ENCODE measurements at places on chromosomes 5 and 9. TPM values are rescaled to one million over a fixed set of nuclear protein-coding genes. Genes with fewer than 3 reads are reported as not detected.

Gene SVEP1
- 12.0 TPM for total RNA-seq

GRCh38 chr5:62341783-62342475 is 35.9 kb downstream of the KIF2A start:
- no peak for DNase-seq

DNA sequence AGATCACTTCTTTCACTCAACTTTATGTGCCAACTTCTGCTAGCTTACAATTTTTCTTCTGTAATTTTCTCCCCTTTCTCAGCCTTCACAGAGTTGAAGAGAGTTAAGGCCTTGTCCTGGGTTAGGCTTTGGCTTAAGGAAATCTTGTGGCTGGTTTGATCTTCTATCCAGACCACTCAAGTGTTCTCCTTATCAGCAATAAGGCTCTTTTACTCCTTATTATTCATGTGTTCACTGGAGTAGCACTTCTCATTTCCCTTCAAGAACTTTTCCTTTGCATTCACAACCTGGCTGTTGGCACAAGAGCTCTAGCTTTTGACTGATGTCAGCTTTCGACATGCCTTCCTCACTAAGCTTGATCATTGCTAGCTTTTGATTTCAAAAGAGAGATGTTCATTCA is 86.9 kb upstream of the ALDH1B1 start:
- DNase-seq: no peak

DNA sequence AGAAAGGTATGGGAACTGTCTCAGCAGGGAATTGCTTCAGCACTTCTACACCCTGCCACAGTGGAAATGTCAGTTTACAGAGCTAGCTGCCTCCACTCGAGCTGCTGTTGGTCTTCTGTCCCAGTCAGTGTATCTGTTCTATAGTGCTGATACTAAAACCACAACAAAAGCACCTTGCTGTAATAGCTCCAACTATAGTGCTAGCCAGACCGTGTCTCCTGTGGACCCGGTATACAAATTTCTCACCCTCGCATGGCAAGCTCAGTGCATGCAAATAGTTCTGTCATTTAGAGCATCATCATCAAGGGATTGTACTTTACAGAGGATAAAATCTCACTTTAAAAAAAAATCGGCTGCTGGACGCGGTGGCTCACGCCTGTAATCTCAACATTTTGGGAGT is 51.5 kb upstream of the IQGAP2 start:
- no peak for DNase-seq

Gene RLN2
- not detected for total RNA-seq

GRCh38 chr5:160511280-160511929 is 89.8 kb downstream of the PTTG1 start:
- no peak for DNase-seq

Gene PTGDS
- 16.1 TPM for total RNA-seq

DNA sequence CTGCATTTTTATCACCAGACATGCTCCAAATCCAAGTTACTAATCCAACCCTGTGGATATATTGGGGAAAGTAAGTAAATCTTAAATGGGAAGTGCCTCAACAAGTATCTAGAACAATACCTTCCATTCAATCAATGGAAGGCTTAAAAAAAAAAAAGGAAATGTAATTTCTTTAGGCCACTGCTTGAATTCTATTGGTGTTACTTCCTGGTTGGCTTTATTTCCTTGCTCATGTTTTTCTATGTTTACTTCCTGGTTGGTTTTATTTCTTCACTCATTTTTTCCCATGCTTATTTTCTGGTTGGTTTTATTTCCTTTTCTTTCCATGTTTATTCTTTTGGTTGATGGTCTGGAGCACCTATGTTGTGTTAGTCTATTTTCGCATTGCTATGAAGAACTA is 363.9 kb downstream of the KDM4C start:
- no peak for DNase-seq

GRCh38 chr5:137448868-137449267 is 50.3 kb downstream of the SPOCK1 start:
- DNase-seq: no peak

DNA sequence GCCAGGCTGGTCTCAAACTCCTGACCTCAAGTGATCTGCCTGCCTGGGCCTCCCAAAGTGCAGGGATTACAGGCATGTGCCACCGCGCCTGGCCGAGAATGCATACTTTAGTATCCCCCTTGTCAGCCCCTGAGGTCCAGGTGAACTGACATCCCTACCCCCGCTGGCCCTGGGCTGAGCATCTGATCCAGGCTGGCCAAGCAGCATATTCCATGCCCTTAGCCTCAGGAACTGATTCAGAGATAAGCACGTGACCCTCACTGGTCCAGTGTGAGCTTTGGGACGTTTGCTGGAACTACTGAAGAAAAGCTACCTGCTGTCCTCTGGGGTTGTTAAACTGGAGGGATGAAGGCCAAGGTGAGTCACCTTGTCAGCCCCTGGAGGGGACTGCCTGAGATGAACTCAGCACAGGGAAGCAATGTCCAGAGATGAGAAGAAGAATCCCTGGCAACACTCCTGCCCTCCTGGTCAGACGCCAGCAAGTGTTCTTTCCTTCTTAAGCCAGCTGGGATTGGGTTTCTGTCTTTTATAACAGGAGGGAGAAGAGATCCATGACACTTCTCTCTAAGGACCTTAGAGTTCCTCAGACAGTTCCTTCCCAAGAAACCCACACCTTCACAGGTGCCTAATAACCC is 59.1 kb upstream of the FBXW11 start:
- no peak for DNase-seq

GRCh38 chr5:27241564-27242257 is 203.3 kb upstream of the CDH9 start:
- no peak for DNase-seq

- DNase-seq: no peak
Measured at GRCh38 chr5:29697785-29698414, 1495.6 kb upstream of the CDH6 start.

DNA sequence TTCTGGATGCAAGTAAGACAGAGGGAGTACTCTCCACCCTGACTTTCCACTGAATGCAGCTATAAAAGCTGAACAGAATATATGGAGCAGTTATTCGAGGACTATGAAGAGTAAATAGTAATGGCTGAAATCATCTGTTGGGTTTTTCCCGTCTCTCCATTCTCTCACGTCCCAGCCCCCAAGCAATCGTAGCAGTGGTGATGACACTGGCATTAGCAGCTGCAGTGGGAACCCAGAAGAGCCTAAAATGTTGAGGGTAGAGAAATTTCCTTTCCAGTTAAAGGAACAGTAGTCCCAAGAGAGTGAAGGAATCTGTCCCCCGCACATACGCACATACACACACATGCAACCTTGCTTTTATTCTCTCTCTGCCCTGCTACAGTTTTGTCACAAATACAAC is 33.2 kb downstream of the MED27 start:
- no peak for DNase-seq

GRCh38 chr5:82004511-82004910 is 32.7 kb downstream of the ATG10 start:
- no peak for DNase-seq

Gene SPATA24
- 3.4 TPM for total RNA-seq

GRCh38 chr5:96117771-96118651 is 156.4 kb upstream of the ELL2 start:
- no peak for DNase-seq

- DNase-seq: no peak
Measured at GRCh38 chr9:73655363-73655762, 503.7 kb downstream of the ANXA1 start.

DNA sequence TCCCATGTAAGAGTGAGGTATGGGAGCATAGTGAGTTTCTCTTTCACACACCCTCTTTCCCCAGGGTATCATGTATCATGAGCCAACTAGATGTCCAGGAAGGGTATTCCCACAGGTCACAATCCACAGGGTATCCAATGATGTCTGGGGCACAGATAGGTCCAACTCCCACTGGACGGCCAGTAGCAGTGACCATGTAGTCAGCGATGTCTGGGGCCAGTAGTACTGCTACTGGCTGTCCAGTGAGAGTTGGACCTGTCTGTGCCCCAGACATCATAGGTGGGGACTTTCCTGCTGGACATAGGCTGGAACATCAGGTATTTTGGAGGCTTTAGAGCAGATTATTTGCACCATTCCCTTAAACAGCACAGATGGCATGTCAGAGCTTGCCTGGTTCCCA is 352.6 kb upstream of the SGCD start:
- no peak for DNase-seq

DNA sequence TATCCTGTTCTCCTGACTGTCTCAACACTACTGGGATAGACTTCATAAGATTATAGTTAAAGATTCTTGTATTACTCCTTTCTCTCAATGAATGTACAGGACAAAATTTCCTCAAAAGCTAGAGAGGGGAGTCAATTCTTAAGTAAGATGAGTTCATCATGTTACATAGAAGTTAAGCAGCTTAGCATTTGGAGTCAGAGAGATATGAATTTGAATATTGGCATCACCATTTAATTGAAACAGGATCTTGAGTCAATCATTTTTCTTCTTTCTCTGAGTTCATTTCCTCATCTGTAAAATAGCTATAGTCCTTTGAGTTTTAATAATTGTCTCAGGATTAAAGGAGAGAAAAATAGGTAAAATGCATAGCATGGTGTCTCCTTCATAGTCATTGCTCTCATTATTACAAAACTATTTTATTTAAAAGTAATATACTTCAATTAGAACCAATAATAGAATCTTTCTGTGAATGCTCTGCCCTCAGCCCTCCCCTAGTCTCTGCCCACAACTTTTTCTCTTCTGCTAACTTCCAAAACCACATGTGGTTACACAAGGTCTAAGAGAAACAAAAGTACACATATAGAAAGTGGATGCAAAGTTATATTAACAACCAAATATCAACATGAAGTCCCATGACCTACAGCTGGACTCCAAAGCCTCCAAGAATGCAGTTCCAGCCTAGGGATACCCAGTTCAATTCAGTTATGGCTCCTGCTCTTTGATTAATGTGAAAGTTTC is 265.6 kb downstream of the TLE1 start:
- DNase-seq: no peak

GRCh38 chr5:14937254-14937653 is 65.7 kb upstream of the ANKH start:
- DNase-seq: no peak

Gene CORO2A
- 25.8 TPM for total RNA-seq

DNA sequence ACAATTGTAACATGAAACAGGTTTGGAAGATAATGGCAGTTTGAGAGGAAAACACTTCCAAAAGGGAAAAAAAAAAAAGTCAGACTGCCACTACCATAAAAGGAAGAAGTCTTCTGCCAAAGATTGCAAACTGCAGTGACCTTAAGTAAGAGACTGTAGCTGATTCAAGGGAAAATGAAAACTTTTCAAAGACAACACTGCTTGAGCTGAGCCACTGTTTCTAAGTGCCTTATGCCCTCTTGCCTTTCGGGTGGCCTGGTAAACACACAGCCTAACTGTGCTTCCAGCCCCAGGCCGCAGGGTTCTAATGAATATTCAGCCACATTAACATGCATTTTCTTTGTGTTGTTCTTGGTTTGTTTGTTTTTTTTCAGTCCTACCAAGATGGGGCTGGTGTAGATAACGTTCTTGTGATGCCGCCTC is 354.6 kb downstream of the BNC2 start:
- no peak for DNase-seq

DNA sequence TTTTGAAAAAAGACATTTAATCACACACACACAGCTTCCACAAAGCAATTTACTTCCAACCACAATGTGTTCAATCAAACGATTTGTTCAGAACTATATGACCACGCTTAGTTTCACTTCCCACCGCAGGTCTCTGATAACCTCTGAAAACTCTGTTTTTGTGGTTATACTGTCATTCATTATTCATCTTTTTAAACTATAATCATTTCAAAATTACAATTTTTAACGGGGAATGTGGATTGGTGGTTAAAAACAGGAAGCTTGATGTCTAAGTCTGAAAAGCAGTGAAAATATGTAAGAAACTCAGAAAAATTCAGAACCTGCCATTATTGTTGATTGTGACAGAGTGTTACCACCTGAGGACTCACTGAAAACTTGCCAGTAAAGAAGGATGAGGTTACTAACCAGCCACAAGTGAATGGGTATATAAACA is 12.7 kb upstream of the TMEM174 start:
- no peak for DNase-seq

Data from mucosa of descending colon (tissue), 3 donors.